ENCODE measurements at places on chromosomes 13 and 19.
A peak's percentile ranks its signal among the peaks of the same experiment; 100 is the strongest.

DNA sequence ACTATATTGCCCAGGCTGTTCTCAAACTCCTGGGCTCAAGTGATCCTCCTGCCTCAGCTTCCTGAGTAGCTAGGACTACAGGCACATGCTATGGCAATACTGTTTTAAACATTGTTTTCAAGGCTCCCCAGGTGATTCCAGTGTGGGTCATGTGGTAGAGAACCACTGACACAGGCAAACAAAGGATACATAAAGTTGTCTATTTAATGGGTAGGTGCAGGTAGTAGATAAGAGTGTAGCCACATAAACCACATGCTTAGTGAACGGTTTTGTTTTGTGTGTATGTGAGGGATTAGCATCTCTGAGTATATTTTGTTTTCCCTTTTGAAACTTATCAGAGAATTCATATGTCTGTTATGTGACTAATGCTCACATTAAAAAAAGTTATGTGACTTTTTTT is 36.7 kb downstream of the USPL1 start:
- DNase-seq, result no peak

DNA sequence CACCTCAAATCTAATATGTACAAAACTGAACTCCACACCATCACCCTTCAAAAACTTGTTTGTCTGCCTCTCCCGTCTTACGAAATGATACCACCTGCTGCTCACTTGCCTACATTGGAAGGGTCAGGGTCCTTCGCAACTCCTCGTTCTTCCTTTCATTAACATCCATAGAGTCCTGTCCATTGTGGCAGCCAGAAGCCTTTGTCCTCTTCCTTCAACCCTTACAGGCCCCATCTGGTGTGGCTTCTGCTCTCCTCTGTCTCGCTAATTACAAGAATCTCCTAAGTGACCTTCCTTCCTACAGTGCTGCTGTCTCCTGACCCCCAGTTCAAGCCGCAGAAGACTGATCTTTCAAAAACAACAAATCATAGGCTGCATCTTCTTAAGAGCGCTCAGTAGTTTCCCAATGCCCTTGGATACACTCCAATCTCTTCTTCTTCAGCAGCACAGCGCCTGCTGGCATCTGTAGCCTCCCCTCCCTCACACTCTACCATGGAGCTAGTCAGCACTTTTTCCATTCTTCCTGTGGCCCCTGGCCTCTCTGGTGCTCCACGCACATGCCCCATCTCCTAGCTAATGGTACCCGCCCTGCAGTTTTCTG is 382.7 kb downstream of the LIG4 start:
- no peak for DNase-seq

DNA sequence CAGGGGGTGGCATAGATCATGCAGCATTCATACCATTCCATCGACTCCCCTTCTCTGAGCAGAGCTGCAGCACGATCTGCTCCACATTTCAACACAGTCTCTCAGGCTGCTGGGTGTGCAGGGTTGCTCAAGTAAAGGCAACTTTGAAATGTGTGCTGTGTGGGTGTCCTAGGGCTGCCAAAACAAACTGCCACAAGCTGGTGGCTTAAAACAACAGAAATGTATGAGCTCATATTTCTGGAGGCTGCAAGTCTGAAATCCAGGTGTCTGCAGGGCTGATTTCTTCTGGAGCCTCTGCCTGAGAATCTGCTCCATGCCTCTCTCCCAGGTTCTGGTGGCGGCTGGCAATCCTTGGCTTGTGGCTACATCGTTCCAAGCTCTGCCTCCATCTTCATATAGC is 63.7 kb upstream of the WDFY2 start:
- no peak for DNase-seq

- no peak for DNase-seq
Observed at GRCh38 chr19:52648336-52649016, 10.3 kb upstream of the ZNF83 start.

- no peak for DNase-seq
Observed at GRCh38 chr19:34757441-34757840, 15.6 kb downstream of the ZNF599 start.

DNA sequence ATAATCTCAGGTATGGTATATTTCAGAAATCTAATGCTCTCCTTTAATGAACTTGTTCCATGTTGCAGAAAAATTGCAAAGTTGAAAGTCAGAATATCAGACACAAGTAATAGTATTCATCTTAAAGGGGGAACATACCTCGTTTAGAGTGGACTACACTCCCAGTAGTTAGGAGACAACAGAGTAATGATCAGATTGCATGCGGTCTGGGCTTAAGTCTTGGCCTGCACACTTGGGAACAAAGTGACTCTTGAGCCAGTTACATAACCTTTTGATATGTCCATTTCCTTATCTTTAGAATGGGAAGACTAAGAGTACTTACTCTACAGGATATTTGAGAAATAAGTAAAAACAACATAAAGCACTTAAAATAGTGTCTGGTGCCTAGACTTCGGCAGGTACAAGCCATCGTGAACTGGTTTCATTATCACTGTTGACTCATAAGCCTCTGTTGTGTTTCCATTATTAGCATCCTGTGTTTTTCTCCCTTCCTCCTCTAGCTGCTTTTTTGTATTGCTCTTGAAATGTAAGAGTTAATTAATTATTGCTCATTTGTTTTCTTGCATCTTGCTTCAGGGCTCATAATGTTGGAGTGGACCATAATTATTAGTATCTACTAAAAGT is 53.0 kb downstream of the DPY19L3 start:
- DNase-seq, result no peak

- DNase-seq, result no peak
Observed at GRCh38 chr13:59680429-59681024, 483.2 kb downstream of the DIAPH3 start.

GRCh38 chr19:39435499-39436349 is at the start of gene RPS16:
TSS of gene RPS16 (minus strand) at chr19:39435949. CDS start at chr19:39435895, 54 bp downstream.
- DNase-seq, result peak; percentile 99

DNA sequence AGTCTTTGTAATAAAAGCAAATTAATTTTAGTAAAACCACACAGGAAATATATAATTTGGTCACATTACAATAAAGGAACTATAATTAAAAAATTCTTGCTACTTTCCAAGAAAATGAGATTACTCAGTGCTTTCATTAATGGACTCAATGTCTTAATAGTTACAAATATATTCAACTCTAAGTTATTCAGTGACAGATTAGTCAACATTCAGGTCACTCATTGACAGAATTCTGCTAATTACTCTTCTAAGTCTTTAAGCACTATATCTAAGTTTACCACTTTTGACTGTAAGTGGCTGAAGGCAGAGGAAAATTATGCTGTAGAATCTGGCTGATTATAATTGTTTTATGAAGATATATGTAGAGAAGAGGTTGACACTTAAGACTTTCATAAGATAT is 1365.0 kb downstream of the EFNB2 start:
- no peak for DNase-seq

DNA sequence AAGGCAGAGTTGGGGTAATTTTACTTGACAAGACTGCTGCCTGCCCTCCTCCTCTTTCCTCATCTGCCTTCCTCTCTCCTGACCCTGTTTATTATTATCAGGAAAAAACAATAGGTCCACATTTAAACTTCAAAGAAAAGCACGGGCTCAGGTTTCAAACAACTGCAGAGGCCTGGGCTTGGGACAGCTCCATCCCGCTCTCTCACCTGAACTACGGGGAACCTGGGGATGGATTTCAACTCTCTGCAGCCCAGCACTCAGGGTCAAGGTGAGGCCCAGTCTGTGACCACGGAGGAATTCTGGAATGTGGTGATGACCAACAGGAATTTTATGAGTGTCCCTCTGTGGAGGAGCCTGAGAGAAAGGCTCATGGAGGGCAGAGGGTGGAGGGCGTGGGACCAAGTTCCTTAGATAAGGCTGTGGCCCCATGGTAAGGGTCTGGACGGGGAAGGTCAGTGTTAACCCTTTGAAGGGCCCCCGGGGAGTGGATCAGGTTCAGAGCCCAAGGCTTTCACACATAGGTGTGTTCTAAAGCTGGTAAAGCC is 220.8 kb upstream of the MAB21L1 start:
- DNase-seq, result no peak

DNA sequence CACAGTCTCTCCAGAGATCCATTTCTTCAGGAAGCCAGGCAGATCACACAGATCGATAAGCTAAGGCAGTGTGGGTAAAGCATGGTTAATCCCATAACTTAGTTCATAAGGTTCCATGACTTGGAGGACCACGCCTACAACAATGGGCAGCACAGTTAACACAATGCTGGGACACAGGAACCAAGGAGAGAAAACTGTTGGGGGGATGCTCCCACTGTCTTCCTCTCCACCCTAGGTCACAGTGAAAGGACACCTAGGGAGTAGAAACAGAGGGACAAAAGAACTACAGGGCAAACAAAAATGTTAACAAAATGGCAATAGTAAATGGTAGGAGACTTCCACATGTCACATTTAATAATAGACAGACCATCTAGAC is 20.8 kb upstream of the ZNF181 start:
- no peak for DNase-seq

DNA sequence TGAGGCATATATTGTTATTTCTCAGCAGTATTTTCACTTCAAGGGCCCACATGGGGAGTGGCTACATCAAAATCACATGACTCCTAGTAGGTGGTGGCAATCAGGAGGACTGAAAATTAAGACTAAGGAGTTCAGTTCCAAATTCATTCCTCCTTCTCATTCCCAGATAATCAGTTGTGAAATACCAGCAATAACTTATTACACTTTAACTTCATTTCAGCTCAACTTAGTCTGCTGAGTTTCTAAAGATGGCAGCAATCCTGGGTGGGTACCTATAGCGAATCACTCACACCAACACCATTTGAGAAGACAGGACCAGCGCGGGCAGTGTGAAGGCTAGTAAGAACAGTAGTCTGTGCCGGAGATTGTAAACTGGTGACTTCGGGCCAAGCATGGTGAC is 63.9 kb upstream of the SLC10A2 start:
- DNase-seq, result no peak

GRCh38 chr13:111620166-111620565 is 299.7 kb downstream of the TEX29 start:
- no peak for DNase-seq

GRCh38 chr19:6821639-6822310 is 49.3 kb downstream of the VAV1 start:
- no peak for DNase-seq

DNA sequence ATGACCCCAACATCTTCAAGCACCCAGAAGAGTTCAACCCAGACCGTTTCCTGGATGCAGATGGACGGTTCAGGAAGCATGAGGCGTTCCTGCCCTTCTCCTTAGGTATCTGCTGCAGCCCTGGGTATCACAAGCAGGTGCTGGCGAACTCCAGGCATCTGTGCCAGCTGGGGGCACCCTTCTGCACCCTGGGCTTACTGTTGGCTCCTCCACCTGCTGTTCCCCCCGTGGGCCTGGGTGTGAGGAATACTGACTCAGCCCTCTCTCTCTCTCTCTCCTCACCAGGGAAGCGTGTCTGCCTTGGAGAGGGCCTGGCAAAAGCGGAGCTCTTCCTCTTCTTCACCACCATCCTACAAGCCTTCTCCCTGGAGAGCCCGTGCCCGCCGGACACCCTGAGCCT is 13.0 kb downstream of the CYP2S1 start:
- DNase-seq, result no peak

DNA sequence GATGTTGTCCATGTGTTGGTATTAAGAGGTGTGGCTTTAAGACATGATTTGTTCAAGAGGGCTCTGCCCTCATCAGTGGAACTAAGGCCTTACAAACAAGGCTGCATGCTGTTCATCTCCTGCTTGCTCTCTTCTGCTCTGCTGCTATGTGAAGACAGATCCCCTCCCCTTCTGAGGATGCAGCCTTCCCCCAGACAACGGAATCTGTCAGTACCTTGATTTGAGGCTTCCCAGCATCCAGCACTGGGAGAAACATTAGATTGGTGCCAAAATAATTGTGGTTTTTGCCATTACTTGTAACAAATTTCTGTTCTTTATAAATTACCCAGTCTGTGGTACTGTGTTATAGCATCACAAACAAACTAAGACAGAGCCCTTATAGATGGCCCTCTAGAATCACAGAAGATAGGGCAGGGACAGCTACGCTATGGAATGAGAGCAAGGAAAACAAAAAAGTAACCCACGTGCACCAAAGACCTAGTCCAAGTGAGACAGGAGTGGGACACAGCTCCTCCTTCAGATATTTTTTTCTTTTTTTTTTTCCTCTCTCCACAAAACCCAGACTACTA is 151.5 kb upstream of the RXFP2 start:
- no peak for DNase-seq

GRCh38 chr19:55441319-55441691 is 1.8 kb downstream of the SHISA7 start:
- DNase-seq, result no peak

DNA sequence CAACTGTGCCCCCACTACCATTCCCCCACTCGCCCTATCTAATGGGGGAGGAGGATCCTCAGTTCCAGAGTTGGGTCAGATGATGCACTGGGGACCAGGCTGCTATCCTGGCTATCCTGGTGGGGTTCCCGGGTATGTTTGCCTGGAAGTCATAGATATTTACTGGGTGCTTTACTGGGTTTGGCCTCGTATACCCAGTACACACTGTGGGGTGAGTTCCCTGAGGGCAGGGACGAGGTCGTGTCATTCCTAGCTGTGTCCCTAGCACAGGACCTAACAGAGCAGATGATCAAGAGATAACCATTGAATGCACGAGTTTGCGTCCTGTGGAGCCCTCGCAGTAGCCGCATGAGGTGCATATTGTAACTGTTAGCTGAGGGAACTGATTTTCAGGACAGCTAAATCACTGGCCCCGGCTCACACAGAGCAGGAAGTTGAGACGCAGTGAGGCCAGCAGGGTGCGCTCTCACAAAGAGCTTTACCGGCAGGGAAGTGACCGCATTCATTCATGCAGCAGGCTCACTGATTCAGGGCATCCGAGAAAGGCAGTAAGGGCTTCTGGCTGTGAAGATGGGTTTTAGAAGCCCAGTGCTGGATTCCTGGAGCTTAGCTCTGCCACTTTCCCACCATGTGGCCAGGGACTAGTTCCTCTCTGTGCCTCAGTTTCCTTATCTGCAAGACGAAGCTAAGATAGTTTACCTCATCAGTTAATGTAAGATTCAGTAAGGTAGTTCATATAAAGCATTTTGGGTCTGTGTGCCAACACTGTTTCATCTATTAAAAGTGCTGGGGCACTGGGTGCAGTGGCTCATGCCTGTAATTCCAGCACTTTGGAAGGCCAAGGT is 6.0 kb downstream of the RUVBL2 start:
- peak; percentile 68 for DNase-seq

- DNase-seq, result no peak
Observed at GRCh38 chr13:46367617-46368327, 19.3 kb downstream of the RUBCNL start.

DNA sequence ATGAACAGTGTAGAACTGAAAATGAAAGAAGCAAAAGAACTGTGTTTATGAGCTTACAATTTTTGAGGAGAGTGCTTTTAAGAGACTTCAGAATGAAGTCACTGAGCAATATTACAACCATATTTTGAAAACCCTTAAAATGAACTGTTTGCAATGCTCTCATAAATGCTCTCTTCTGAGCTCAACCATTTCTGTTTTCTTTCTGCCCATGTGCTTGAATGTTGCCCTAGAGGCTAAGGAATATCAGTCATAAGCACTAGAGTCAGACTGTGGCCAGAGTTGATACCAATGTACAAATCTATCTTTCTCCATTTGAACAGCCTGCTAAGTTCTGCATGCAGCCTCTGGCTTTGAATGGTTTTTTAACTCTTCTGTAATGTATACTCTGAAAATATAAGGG is 1092.8 kb downstream of the PCDH9 start:
- no peak for DNase-seq

GRCh38 chr13:43196086-43196621 is 172.8 kb downstream of the DNAJC15 start:
- DNase-seq, result no peak

Data from CD4-positive, alpha-beta T cell treated with Interleukin-15 for 1 hour (primary cell).